ENCODE measurements at places on chromosomes 6 and 20. TPM values are rescaled to one million over a fixed set of nuclear protein-coding genes. Genes with fewer than 3 reads are reported as not detected.

The BPI gene
- polyA plus RNA-seq, result not detected

The PGC gene
- polyA plus RNA-seq, result not detected

The TMEM170B gene
- 0.37 TPM for polyA plus RNA-seq

The DEFB112 gene
- not detected for polyA plus RNA-seq

The XKR7 gene
- polyA plus RNA-seq, result not detected

The STX11 gene
- polyA plus RNA-seq, result 0.26 TPM

The RIMS4 gene
- polyA plus RNA-seq, result not detected

The ULBP1 gene
- polyA plus RNA-seq, result not detected

The OOEP gene
- not detected for polyA plus RNA-seq

The GPSM3 gene
- 131 TPM for polyA plus RNA-seq

The CASS4 gene
- 0.20 TPM for polyA plus RNA-seq

The TMC2 gene
- not detected for polyA plus RNA-seq

The HMGN3 gene
- polyA plus RNA-seq, result 58.0 TPM

The GFOD1 gene
- 5.9 TPM for polyA plus RNA-seq

The ZKSCAN8 gene
- polyA plus RNA-seq, result 1.1 TPM

The MAPK14 gene
- 50.5 TPM for polyA plus RNA-seq

The CYP24A1 gene
- polyA plus RNA-seq, result not detected

The GNMT gene
- polyA plus RNA-seq, result not detected

The LAMP5 gene
- polyA plus RNA-seq, result 1.5 TPM

The OR2J3 gene
- polyA plus RNA-seq, result not detected

The CAP2 gene
- not detected for polyA plus RNA-seq

The RNF182 gene
- not detected for polyA plus RNA-seq
